ENCODE measurements at places on chromosomes 1 and 21.

DNA sequence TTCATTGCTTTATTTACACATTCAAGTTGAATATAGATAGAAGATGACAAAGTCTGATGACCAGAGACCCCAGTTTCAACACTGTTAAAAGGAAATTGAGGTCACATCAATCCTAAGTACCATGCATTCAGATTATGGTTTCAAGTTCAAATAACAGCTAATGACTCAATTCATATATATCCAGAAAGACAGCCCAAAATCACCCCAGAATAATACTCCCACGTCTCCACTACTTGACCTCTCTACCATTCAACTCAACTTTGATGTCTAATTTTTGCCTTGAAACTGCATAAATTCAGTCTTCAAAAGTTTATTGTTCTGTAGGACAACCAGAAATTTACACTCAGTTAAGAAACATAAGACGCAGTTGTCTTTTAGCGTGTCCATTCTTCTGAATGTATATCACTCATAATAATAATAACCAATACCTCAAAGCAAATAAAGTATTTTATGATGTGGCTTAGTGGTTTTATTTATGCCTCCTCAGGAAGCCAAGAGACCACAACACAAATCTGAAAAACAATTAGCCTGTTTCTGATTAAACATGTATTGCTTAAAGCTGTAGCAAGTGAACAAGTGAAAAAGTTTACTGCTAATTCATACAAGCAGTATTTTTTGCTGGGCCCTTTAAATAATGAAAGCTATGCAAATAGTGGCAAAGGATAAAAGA is 569.0 kb downstream of the LTN1 start:
- no peak for DNase-seq

GRCh38 chr21:30900881-30901280 is 19.5 kb upstream of the KRTAP11-1 start:
- DNase-seq = no peak

DNA sequence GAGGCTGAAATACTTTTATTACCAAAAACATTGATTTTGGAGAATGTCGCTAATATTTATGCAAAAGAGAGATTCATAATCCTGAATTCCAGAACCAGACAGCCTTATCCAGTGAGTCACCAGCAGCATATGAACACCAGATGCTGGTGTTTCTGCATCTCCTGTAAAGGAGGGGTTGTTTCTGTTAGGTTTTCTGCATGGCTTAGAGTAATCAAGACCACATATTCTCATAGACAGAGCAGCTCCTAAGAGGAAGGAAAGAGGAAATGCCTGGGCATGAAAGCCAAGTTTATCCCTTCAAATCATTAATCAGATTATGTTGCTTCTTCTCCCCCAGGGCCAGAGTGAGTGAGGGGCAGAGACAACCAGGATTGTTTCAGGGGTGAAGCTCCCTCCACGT is 86.2 kb downstream of the NGF start:
- DNase-seq = peak; percentile 94

DNA sequence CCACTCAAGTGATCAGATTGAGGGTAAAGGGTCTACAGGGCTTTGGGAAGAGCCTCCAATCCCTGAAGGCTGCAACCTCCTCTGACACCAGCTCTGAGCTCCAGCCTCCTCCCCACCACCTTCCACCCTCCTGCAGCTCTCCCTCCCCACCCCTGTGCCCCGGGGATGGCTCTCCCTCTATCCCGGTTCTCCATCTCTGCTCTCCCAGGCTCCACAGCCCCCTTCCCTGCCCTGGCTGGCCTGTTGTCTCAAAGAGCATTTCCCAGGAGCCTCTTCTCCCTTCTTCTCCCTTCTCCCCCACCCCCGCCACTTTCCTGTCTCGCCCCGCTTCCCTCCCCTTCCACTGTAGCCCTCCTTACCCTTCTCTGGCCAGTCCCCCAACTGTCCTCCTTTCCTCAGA is 1.1 kb downstream of the PLEKHA6 start:
- DNase-seq = no peak

- no peak for DNase-seq
Observed at GRCh38 chr1:161193561-161194235, 5.2 kb downstream of the ADAMTS4 start.

All from fibroblast of skin of left quadriceps (primary cell).